ENCODE measurements at places on chromosomes 2 and 18.

- DNase-seq, result no peak
These were observed 3.2 kb downstream of the RNPEPL1 start for GRCh38 chr2:240571314-240571973.

DNA sequence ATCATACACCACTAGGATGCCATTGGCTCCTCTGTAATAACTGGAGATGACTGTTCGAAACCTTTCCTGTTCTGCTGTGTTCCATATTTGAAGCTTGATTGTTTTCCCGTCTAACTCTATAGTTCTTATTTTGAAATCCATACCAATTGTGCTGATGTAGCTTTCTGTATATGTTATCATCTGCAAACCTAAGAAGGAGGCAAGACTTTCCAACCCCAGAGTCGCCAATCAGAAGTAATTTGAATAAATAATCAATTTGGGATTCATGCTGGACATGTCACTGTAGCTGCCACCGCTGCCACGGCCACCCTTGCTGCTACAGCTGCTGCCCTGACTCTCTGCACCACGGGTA is 20.7 kb downstream of the STAT1 start:
- no peak for DNase-seq

GRCh38 chr2:205778356-205778755 is 96.1 kb downstream of the NRP2 start:
- no peak for DNase-seq

- DNase-seq, result no peak
These were observed 181.0 kb downstream of the SPP2 start for GRCh38 chr2:234231460-234231859.
